Cortex of kidney (tissue), 1 donor: ENCODE measurements at places on chromosomes 5 and 9.

DNA sequence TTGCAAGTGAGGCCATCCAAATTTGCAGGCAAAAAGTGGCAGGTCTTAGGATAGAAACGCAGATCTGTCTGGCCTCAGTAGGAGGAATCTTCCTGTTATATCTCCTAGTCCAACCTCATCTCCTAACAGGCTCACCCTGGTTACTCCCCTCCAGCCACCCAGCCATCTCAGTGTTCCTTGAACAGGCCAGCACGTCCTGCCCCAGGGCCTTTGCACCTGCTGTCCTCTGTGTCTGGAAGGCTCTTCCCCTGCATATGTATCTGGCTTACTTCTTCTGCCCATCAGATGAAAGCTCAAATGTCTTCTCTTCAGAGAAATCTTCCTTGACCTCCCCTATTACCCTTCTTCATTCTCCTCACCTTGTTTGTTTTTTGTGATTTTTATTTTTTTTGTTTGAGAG, 107.3 kb upstream of the ALDH1B1 start:
- no peak for DNase-seq

- DNase-seq = no peak
Measured at GRCh38 chr9:119998614-119999013, 581.4 kb downstream of the CDK5RAP2 start.

GRCh38 chr9:17398350-17398749, 180.5 kb upstream of the SH3GL2 start:
- DNase-seq = no peak

DNA sequence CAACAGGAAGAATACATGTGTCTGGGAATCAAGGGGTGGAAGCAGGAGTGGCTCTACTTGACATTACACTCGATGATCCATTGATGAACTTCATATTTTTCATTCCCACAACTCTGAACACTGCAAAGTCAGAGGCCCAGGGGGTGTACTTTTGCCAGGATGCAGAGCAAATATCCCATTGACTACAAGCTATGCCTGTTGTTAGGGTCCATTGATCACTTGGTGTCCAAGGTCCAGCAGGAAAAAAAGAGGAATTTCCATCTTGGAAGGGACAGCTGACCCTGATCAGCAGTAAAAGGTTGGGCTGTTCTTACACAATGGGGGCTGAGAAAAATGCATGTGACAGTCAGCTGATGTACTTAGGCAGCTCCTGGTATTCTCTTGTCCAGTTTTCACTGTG, 118.5 kb upstream of the MAP1B start:
- no peak for DNase-seq

GRCh38 chr5:80688648-80689420, 34.1 kb upstream of the DHFR start:
- no peak for DNase-seq

DNA sequence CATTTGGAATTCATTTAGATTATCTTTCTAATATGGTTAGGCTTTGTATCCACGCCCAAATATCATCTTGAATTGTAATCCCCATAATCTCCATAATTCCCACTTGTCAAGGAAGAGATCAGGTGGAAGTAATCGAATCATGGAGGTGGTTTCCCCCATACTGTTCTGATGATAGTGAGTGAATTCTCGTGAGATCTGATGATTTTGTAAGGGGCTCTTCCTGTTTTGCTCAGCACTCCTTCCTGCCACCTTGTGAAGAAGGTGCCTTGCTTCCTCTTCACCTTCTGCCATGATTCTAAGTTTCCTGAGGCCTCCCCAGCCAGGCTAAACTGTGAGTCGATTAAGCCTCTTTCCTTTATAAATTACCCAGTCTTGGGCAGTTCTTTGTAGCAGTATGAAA, 527.5 kb upstream of the ARRDC3 start:
- DNase-seq = no peak

- no peak for DNase-seq
Measured at GRCh38 chr9:109560470-109561132, 62.5 kb upstream of the PTPN3 start.

DNA sequence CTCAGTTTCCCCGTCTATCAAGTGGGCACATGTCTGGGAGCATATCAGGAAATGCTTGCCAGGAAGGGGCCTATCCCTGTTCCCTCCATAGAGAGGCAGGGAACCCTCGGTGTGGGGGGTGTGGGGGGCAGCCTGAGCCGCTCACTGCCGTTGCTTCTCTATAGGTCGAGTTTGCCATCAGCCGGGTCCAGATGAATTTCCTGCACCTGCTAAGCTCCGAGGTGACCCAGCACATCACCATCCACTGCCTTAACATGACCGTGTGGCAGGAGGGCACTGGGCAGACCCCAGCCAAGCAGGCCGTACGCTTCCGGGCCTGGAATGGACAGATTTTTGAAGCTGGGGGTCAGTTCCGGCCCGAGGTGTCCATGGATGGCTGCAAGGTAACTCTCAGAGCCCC, 13.8 kb upstream of the ORM1 start:
- no peak for DNase-seq

- DNase-seq = no peak
Measured at GRCh38 chr9:136143215-136144001, 24.7 kb upstream of the TMEM250 start.

DNA sequence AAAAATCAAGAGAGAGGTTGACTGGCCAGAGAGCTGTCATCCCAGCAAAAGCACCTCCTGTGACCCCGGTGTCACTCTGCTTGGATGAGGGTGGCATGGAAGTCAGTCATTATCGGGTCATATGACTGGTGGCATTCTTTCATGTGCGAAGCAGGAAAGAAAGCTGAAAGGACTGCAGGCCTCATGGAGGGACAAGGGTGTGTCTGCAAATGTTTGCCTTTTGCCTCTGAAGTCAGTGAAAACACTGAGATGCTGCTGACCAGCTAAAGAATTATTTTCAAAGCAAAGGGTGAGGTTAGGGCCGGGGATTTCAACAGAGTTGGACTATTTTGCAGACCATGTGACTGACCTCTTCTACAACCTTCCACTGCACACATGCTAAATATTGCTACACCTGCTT, 298.3 kb downstream of the CSNK1G3 start:
- DNase-seq = no peak

DNA sequence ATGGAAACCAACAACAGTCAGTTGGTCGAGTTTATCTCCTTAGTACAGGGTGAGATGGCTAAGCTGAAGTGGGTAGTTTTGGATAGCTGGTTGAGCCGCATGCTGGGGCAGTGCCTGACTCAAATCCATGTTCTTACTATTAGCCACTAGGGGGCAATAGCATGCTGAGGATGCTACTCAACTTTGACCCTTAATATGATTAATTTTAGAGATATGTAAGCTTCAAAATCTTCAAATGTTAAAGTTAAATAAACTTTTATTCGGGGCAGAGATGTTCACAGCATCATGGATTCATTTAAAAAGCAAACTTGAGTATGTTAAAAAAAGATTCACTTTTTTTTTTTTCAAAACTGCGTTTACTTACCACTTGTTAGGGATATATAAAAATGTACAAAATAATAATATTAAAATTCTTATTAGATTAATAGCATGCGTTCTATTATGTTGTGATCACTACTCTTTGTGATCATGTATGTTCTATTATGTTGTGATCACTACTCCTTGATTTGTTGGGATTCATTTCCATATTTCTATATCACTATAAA, 57.0 kb downstream of the C9orf153 start:
- DNase-seq = no peak

GRCh38 chr5:87411586-87411972, 1.2 kb downstream of the CCNH start:
- DNase-seq = no peak

- no peak for DNase-seq
Measured at GRCh38 chr5:133845271-133845670, 123.2 kb downstream of the C5orf15 start.

DNA sequence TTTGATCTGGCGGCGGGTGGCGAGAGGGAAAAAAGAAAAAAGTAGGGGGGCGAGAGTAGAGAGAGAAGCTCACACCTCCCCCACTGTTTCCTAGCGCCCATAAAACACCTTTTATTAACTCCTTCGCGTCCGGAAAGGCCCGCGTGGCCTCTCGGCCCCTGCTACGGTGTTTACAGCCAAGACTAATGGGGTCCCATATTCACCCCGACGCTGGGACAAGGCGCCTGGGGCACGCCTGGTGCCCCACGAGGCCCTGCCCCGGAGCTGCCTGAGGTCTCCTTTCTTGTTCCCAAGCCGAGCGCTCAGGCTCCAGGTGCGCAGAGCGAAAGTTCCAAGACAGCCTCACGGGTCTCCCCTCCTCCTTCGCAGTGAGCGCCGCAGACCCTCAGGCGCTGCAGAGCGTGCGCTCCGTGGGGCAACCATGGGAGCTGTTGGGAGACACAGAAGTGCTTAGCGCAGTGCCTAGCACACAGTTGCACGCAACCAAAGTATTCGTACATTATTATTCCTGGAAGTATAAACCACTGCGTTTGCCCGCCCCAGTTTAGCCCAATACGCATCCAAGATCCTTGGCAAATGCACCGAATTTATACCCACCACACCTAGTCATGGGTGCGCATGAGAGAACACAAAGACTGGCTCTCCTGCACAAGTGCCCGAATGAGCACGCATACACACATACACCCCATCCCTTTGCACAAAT, 4.3 kb downstream of the HAND1 start:
- no peak for DNase-seq

DNA sequence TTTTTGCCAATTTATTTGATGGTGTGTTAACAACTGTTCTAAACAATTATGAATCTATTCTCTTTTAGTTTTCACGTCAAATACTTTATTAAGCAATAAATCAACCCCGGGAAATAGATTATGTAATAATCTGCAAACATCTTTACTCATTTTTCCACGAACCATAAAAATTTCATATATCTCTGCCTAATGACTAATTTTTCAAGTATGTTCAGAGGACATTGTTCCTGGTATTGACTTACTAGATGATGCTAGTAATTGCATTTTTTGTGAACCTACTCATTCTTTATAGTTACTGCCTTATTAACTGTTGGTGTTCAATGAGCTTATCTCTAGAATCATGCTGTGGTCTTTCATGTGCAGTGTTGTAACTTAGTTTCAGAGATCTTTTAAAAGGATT, 41.0 kb upstream of the FBN2 start:
- no peak for DNase-seq

GRCh38 chr5:69284203-69284602, 48.4 kb downstream of the CCDC125 start:
- DNase-seq = no peak

DNA sequence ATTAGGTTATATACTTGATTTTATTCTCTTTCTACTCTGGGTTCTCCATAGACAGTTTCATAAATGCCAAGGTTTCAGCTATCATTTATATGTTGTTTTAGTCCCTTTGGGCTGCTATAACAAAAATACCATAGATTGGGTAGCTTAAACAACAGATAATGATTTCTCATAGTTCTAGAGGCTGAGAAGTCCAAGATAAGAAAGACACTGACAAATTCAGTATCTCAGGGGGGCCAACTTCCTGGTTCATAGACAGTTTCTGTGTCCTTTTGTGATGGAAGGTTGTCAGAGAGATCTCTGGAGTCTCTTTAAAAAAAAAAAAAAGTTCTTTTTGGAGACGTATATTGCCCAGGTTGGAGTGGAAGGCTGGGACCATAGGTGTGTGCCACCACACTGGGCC, 113.3 kb downstream of the SCAMP1 start:
- DNase-seq = no peak

DNA sequence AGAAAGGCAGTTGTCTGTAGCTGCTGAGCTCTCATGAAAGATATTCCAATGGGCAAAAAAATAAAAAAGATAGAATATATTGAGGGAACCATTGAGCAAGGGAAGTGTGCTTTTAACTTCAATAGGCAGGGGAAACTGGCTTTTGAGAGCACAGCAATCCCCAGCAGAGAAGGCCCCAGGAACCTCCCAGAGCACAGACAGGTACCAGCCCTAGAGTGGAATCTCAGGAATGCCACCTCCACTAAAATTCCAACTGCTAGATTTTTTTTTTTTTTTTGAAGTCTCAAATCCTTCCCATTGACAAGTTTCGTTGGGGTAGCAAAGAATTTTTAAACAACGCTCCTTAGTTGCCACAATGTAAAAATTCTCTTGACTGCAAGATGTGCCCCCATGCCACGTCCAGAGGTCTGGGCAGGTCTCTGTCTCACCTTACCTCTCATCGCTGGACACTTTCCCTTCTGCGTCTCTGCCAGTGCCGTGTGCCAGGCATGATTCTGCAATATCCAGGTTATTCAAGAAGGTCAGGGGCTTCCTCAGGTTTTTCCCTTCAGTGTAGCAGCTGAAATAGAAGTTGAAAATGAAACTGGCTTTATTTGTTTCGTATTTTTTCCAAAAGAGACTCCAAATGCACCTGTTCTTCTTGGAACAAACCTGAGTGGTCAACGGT, 64.2 kb upstream of the IRX1 start:
- DNase-seq = no peak

- no peak for DNase-seq
Measured at GRCh38 chr5:18305288-18305924, 671.1 kb downstream of the TAF11L14 start.

- no peak for DNase-seq
Measured at GRCh38 chr5:87452837-87453236, 40.1 kb upstream of the CCNH start.

DNA sequence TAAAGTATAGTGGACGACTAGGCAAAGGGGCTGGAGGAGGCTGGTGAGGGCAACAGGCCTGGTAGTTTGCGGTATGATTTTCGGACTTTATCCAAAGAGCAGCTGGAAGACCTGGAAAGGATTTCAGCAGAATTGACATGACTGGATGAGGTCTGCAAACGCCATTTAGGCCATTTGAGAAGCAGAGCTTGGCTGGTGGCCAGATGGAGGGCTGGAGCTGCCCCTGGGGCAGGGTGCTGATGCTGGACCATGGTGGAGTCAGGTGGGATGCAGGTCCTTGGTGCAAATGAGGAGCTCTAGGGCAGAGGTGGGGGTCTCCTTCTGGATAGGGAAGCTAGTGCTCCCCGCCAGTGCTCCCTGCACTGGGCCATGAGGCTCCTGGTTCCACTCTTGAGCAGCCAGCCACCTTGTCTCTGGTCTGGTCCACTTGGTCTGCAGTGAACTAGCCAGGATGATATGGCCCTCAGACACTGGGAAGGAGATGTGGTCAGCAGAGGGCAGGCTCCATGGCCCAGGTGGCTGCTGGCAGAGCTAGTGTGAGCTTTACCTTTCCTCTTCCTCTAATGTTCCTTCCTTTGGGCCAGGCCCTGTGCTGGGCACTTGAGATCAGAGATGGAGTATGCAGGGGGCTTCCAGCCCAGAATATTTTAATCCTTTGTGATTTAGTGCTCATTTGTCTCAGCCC, 31.4 kb downstream of the COL27A1 start:
- DNase-seq = no peak

DNA sequence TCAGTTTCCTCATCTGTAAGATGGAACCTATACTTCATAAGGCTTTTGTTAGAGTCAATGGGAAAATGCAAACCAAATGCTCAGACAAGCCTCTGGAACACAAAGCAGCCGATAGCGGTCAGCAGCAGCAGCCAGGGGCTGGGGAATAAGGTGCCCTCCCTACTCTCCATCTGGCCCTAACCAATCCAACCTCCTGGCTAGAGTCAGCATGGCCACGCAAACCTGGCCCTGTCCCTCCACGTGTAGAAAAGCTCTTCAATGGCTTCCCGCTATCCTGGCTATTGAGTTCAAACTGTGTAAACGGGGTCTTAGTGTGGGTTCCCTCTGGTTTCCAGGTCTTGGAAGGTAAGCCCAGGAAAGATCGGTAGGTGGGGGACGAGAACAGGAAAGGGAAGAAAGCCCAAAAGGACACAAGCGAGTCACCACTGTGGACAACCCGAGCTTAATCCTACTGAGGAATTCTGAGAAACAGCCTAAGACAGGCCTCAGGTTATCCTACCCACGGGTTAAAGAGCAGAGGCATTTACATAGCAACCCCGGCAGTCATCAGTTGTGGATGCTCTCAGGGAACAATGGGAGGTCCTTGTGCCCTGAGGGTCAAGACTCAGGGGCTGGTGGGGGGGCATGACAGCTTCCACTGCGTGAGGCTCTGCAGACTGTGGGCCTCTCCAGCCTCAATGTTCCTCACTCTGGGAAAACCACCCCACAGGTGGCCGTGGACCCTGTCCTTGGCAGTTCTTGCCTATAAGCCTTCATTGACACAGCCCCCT, 30.9 kb downstream of the FABP6 start:
- DNase-seq = no peak
